Activated T-cell treated with anti-CD3 and anti-CD28 coated beads for 48 hours (primary cell): ENCODE measurements at places on chromosomes 13 and 19.

DNA sequence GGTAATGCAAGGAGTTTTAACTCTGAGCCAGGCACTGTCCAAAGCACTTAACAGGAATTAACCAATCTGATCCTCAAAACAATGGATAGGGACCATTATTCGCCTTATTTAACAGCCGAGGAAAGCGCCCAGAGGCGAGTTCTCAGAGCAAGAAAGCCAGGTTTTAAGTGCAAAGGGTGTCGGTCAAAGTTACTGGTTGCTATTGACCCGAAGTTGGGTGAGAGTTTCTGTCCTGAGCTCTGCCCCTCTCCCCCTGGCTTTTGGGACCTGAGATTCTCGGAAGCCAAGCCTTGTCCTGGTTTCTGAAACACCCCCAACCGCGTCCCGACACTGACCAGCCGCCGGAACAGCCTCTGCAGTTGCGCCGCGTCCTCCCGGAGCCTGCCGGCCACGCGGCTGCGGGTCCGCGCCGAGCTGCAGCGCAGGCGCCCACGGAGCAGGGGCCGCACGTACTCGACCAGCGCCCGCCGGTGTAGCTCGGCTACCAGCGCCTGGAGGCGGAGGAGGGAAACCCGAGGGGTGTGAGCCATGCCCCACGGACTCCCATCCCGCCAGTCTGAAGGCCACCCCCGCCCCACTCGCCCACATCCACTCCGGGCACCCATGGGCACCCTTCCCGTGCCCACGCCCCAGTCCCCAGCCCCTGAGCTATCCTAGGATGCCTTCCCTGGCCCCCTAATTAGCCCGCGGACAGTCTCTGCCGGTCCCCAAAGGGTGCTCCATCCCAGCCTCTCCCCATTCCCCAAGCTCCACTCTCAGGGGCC, 27.8 kb downstream of the EXOC3L2 start:
- DNase-seq: no peak

DNA sequence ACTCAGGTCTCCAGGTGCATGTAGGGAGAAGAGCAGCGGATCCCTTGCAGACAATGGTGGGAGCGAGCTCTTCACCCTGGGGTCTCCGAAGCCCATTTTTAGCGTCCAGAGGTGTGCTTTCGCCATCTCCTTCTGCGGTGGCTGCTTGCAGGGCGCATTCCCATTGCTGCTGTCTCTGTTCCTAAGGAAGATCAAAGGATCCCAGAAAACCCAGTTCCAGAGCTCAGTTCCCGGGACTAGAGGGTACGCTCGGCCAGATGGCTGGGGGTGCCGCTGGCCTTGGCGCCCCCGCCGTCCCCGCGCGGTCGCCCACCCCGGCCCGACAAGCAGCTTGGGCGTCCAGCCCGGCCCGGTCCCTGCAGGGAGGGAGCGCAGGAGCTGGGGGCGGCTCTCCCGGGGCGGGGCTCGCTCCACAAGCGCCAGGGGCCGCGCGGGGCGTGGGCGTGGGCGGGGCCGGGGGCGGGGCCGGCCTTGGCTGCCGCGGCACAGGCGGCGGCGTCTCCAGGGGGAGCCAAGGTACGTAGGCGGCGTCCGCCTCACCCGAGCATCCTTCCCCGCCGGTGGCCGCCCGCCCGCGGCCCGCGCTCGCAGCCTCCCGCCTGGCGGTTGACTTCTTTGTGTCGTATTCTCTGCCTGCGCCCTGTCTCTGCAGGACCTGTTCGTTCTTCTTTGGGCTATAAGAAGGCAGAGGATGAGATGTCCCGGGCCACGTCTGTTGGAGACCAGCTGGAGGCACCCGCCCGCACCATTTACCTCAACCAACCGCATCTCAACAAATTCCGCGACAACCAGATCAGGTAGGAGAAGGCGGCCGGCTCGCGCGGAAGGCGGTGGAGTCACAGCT, 96.8 kb downstream of the ATP8A2 start:
- DNase-seq: peak; percentile 8

DNA sequence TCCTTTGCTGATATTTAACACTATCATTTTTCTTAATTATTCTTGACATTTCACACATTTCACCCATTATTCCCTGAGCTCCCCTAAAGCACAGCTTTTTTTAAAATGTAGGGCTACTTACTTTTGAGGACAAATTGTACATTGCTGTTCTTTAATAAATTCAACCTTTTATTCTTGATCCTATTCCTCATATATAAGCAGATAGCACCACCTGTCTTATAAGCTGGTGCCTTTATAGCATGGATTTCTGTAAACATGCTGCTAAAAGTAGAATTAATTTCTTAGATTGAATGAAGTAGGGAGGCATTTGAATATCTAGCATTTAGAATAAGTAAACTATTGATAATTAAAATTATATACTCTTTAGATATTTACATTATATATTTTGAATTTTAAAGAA, 603.4 kb upstream of the PCDH9 start:
- no peak for DNase-seq

DNA sequence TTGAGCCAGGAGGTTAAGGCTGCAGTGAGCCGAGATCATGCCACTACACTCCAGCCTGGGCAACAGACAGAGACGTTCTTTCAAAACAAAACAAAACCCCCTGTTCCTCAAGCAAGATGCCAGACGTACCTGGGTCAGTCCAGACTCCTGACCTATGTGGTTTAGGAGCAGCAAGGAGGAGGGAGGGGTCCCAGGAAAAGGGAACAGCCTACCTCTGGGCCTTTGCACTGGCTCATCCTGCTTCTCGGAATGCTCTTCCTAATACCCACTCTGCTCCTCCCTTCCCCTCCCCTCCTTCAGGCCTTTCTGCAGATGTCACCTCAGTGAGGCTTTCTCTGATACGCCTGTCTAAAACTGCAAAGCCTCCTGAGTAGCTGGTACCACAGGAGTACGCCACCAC, 9.5 kb downstream of the RINL start:
- no peak for DNase-seq

GRCh38 chr13:107964395-107964794, 250.9 kb downstream of the LIG4 start:
- DNase-seq: no peak

DNA sequence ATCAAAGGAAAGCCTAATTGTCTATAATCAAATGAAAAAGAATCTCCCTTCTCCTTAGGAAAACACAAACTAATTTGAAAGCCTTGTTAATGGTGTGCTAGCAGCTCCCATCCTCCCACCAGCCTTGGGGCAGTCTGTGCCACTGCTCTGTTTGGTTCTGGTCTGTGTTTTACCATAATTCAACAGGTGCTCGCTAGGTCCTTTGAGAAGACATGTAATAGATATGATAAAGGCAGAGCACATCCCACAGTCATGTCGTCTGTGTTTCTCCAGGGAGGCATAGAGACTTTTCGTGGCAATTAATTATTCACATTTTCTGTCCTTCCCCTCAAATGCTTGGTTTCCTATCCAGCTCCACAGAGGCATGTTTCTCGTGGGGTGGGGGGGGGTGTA, 23.8 kb downstream of the FAM124A start:
- DNase-seq: no peak

GRCh38 chr13:45594227-45594626, 21.3 kb downstream of the ERICH6B start:
- DNase-seq: no peak

DNA sequence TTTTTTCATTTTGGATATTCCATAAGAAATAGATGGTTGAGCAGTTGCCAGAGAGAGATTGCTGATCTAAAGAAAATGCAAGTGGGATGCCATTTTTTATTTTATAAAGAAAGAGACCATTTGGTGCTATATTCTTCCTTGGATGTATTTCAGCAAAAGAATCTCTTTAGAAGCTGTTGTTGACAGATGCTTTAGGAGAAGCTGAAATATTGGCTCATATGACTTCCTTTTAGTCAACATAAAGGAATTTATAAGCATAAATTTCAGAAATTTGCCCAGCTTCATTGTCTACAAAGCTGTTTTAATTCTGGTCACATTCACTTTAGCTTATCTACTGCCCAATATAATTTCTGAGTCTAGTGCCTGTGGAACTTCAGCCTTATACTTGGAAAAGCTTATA, 36.9 kb downstream of the POLR1D start:
- no peak for DNase-seq

DNA sequence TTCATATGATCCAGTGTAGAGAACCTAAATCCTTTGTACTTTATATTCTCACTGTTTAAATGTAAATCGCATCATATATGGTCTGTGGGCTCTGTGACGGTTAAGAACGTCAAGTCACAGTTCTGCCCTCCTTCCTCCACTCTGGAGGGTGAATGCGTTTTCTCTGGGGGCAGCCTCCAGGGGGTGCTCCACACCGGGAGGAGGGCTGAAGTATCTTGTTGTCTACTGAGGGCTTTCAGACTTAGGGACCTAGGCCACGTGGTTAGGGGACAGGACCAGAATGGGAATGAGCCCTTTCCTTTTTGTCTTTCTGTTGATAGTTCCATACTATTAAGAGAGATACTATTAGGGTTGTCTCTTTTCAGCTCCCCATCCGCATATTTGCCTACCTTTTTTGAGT, 504.9 kb downstream of the FGF9 start:
- no peak for DNase-seq

- DNase-seq: no peak
Measured at GRCh38 chr19:47158879-47159503, 28.4 kb downstream of the SAE1 start.

DNA sequence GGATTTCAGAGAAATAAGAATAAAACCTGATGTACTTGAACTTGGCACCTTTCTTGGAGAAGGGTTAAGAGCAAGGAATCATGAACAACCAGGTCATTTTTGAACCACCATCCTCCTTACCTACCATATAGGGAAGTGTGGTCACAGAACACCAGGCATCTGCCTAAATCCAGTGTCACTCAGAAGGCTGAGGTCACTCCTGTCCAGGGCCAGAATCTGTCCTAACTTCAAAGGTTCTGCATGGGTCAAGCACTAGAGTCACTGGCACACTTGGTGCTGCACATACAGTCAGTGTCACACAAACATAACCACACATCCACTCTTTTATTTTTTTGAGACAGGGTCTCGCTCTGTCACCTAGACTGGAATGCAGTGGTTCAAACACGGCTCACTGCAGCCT, 1.6 kb downstream of the ZNF565 start:
- no peak for DNase-seq

DNA sequence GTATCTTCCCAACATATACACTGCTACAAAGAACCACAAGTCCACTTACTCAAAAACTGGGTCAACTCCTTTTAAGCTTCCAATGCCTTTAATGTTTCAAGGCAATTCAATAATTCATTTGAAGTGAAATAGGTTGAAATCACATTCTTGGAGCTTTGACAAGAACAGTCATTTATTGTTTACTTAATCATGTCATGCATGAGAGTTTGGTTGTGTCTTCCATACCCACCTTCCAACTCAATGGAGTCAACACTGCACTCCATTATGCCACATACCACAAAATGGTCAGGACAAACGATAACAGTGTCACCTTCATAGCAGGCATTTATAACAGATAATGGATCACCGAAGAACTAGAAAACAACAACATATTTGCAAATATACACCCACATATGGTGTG, 506.3 kb downstream of the UQCRFS1 start:
- no peak for DNase-seq

DNA sequence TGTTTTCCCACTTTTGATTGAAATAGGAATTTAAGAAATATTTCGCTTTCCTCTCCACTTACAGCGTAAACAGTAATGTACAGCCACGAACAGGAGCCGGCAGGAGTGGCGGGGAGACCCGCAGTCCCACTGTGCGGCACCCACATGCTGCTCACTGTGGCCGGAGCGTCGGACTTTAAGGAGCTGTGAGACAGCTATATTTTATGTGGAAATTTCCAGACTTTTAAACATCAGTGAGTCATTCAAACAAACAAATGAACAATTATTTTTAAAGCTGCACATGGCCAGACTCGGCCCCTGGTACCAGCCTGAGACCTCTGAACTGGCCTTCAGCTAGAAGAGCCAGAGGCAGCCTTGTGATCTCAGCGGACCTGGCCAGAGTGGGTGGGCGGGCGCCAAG, 52.5 kb downstream of the CRYL1 start:
- DNase-seq: no peak

DNA sequence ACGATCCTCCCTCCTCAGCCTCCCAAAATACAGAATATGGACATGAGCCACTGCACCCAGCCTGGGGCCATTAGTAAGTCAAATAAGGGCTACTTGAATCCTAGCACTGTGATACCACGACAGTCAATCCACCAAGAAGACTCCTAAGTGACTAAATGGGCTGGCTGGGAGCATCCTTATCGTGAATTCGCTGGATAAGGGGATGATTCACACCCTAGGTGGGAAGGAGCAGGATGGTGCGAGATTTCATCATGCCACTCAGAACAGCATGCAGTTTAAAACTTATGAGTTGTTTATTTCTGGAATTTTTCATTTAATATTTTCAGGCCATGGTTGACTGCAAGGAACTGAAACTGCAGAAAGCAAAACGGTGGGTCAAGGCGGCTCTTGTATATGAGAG, 30.2 kb downstream of the ATP8A2 start:
- no peak for DNase-seq

DNA sequence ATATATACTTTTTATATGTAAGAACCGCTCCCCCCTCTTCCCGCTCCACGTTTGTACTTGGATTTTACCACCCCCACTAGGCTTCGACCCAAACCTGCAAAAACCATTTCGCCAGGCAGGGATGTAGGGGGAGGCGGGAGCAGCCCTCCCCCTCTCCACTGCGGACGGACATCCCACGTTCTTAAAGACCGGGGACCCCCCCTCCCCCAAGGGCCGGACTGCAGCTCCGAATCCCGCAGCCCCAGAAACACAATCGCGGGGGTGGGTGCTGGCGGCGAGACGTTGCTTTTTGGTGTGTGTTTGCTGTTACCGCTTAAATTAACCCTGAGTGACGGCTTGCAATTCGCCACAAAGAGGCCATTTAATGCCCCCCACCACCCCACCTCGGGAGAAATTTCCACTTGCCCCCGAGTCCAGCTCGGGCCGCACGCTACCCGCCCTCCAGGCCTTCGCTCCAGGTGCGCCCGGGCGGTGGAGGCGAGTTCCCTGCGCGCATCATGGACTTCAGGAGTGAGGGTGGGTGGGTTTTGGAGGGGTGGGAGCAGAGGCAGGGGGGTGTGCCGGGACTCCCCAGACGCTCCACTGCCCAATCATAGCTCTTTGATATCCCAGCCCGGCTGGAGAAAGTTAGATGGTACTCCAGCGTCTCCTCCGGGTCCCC, 15.8 kb downstream of the NFIX start:
- DNase-seq: no peak

- no peak for DNase-seq
Measured at GRCh38 chr13:41970918-41971317, 10.0 kb upstream of the VWA8 start.

GRCh38 chr13:98344392-98344791, 167.3 kb upstream of the RNF113B start:
- no peak for DNase-seq

- no peak for DNase-seq
Measured at GRCh38 chr13:24672141-24673132, 7.8 kb upstream of the ATP12A start.
